ENCODE measurements at places on chromosomes 5 and 9.

DNA sequence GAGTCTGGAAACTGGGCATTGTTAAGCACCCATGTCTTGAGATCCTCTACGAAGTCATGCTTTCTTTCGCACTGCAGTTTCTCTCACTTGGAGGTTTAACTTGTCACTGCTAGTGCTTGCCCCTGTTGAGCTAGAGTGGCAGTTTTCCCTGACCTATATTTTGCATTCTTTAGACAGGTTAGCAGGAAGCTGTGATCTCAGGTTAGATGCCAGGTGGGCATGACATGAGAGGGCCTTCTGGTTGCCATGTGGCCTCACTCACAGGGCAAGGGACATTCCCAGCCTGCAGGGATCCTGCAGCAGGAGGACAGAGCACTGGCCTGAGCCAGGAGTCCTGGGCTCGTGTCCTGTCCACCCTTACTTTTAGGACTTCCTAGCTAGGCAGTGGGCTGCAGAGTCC lies 28.6 kb downstream of the SLC36A1 start:
- no peak for DNase-seq

DNA sequence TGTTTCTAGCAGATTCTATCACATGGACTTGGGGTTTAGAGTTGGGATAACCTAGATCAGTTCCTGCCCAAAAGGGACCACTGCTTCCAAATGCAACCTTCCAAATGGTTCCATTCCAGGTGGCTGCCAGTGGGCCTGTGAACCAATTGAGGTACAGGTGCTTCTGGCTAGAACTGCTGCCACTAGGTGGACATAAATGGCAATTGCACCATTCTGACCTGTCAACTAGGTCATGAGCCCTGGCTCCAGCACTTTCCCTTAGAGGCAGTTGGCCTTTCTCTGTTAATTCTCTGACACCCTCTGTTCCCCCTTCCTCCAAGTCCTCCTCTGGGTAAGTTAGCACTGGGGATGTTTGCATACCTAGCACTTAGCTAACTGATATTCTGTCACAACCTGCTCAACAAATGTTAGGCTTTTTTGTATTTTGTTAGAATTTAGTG lies 16.6 kb upstream of the HEMGN start:
- DNase-seq: no peak

GRCh38 chr5:173099461-173099860 lies 43.3 kb downstream of the CREBRF start:
- DNase-seq: no peak

DNA sequence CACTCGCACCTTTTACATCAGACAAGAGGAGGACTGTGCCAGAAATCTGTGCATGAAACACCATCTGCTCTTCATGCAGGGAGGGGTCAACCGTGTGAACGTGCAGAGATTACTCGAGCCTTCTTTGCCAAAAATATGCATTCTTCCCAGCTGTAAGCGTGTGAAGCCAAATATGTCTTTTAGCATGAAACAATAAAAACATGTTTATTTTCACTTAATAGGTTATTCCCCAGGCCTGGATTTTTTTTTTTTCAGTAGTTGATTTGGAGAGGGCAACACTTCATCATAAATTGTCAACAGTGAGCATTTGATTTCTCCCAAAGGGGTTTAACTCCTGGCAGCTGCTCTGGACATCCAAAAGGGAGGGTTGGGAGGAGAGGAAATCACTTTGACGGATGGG lies 23.8 kb downstream of the PLAC8L1 start:
- peak; percentile 66 for DNase-seq

DNA sequence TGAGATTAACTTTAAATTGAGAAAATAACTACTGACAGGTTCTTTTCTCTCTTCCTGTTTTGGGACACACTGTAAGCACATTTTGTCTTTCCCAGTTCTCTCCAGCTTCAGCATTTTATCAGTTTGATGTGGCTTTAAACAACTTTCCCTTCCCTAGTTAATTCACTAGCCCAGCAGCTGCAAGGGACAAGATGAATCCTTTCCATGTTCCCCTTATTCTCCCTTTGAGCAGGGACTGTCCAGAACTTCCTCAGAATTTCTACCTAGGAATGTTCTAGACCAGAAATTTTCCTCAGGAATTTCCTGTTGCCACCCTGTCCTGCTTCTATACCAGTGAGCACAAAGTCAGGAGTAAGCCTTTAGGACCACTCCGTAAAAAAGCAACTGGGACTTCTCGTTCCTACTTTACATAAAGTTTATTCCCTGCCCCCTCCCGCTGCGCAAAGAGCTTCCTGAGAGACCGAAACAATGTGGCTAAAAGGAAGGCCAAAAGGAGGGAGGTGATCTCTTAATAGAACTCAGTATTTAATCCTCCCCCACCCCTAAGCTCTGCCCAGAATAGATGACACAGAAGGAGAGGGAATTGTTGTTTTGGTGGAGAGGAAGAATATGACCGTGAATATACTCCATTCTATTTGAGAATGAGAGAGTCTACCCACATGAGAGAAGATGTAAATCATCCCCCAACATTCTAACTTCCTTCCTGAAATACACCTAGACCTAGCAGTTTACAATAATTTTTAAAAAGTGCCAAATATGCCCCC lies 61.9 kb downstream of the GLIS3 start:
- DNase-seq: no peak

GRCh38 chr9:8732367-8733075 lies 932.9 kb upstream of the DMAC1 start:
- no peak for DNase-seq

- no peak for DNase-seq
Measured at GRCh38 chr5:157024208-157024959, 34.5 kb downstream of the HAVCR1 start.

DNA sequence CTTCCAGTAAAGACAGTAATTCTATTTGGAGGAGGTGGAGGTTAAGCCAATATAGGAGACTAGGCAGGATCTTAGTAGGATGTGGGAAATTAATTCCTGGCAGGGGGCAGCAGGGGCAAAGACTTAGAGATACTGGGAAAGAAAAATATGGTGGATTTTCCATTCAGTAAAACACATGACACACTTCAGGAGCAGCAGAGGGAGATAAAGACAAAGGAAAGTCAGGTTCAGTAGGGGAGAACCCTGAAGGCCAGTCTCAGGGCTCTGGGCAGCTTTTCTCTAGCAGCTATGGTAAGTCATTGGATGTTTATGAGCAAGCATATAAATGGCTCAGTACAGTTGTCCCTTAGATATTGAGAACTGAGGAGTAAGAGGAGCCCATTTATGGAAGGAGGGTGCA lies 105.5 kb downstream of the PJA2 start:
- no peak for DNase-seq

GRCh38 chr5:168471785-168472184 lies 14.5 kb upstream of the RARS1 start:
- DNase-seq: no peak

DNA sequence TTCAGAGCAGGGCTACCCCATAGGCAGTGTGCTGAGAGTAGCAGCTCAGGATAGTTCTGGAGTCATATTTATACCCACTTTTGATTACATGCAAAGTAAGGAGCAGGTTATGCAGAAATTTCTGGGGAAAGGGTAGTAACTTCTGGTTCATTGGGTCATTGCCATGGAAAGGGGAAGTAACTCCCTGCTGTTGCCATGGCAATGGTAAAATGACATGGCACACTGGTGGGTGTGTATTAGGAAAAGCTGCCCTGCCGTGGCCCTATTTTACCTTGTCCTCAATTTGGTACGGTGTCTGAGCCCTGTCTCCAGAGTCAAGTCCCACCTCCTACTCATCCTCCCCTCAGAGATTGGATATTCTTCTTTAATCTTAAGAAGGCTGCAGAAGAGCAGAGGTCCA lies 526.7 kb upstream of the TYRP1 start:
- no peak for DNase-seq

GRCh38 chr5:140883373-140883772 lies 1.4 kb downstream of the PCDHA13 start:
- no peak for DNase-seq

DNA sequence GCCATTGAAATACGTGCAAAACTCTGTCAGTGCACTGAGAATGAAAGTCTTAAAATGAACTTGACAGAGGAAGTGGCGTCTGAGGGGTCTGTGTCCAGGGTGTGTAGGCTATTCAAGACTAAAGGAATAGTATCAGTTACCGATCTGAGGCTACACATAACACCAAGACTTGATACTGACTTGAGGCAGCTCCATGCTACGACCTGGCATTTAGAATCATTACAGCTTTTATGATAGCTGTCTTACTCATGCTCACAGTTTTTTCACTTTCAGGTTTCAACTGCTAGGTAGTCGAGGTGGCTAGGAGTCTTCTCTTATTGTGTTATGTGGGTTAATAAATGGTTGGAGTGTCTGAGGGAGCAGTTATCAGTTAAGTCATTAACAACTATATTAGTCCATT lies 92.8 kb upstream of the SLCO6A1 start:
- DNase-seq: no peak

DNA sequence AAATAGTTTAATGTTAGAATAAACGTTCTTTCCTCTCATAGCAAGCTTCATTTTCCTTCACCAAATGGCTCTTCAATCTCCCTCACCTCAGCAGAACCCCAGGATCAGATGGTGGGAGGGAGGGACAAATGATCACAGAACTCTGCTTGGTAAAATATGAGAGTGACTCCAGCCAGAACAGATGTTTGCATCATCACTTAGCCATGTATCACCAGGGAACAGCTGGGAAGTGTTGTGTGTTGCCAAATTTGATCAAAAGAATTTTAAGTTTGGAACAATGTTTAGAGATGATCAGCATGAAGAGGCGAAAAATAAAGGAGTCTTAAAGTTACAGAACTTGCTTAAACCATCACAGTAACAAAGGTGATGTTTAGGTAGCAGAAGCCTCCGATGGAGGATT lies 115.7 kb downstream of the FRMD3 start:
- DNase-seq: no peak

GRCh38 chr9:38091310-38092199 lies 22.5 kb upstream of the SHB start:
- DNase-seq: no peak

DNA sequence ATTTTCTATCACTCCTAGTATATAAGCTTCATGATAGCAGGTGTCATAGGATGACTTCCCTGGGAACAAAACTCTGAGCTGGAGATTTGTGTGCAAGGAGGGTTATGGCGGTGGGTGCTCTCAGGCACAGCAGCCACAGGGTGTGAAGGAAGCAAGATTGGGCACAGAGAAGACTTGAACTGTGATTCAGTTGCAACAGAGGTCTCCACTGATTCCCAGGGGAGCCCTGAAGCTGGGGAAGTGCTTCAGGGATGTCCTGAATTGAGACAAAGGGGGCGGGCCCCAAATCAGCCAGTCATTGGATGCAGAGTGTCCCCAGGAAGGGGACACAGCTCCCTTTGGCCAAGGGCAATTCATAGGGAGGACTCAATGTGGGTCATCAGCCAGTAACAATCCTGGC lies 44.4 kb upstream of the ANKRD55 start:
- DNase-seq: no peak

DNA sequence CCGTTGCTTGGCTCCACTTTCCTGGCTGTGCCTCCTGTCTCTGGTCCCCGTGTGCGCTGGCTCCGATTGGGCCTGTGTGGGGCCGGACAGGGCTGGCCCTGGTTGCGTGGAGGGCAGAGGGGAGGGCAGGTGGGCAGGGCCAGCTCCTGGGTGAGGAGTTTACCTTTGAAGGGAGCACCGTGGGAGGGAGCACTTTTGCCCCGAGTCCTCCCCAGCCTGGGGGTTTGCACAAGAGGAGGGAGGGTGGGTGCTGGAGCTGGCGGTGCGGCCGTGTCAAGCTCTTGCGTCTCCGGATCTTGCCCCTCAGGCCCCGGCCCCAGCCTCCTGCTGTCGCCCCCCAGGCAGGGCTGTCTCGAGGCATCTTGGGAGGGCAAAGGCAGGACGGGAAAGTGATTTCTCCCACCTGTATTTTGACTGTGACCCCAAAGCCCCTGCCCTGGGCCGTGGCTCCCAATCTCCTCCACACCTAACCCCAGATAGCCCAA lies 48.3 kb upstream of the EXOC3 start:
- no peak for DNase-seq

DNA sequence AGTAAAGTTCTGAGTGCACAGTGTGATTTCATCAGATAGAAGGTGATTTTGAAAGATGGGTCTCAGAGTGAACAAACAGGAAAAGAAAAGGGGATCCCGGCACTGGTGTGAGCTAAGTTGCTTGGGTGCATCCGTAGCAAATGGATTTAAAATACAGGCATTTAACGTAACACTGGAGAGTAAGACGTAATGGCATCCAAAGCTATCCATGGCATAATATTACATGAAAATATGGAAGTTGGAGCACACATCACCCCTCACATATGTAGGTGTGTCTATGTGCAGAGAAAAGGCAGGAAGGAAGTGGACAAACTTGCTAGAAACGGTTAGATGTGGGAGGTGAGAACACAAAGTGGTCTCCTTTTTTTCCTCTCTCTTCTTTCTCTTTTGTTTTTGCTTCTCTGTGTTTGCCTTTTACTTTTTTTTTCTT lies 38.2 kb upstream of the SEMA4D start:
- no peak for DNase-seq

GRCh38 chr5:157213527-157214243 lies 33.0 kb downstream of the ITK start:
- DNase-seq: no peak

DNA sequence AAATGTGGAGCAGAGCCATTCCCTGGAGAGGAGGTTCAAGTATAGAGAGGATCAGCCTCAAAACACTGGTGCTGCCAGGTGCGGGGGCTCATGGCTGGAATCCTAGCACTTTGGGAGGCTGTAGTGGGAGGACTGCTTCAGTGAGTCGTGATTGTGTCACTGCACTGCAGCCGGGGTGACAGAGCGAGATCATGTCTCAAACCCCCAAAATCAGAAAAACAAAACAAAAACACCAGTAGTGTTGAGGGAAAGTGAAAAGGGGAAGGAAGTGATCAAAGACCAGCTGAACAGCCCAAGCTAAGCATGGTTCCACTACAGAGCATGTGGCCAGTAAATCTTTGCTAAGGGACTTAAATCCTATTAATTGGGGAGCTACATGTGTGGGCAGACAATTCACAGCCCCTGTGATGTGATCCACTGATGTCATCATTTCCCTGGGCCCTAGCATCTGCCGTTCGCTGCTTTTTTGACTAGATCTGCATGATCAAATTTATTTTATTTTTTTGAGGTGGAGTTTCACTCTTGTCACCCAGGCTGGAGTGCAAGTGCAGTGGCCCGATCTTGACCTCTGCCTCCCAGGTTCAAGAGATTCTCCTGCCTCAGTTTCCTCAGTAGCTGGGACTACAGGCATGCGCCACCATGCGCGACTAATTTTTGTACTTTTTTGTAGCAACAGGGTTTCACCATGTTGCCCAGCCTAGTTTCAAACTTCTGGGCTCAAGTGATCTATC lies 2.7 kb upstream of the PCBD2 start:
- DNase-seq: no peak

- DNase-seq: no peak
Measured at GRCh38 chr9:126704157-126704891, 90.6 kb downstream of the LMX1B start.

DNA sequence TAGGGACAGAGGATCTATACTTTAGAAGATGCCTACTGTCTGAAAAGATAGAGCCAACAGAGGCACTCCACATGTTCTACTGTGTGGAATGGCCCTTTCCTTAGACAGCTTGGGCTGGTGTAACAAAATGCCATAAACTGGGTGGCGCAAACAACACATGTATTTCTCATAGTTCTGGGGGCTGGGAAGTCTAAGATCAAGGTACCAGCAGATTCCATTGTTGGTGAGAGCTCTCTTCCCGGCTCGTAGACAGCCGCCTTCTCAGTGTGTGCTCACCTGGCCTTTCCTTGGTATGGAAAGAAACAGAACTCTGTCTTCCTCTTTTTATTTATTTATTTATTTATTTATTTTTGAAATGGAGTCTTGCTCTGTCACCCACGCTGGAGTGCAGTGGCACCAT lies 70.9 kb downstream of the APTX start:
- no peak for DNase-seq

All from spinal cord (tissue), 10 donors.